Activated T-helper 2 cell treated with anti-CD3 and anti-CD28 coated beads, Interferon-gamma antibody, Interleukin-2, Interleukin-4, amounts not matched to agents 10 μg/mL and 5 μg/mL and 100 μg/mL, durations not matched to agents 14 hours and 24 hours and 36 hours (primary cell): ENCODE measurements at places on chromosomes 5 and 9. TPM values are rescaled to one million over a fixed set of nuclear protein-coding genes. Genes with fewer than 3 reads are reported as not detected.

PAEP gene
- total RNA-seq: not detected in 2 replicates

NR5A1 gene
- total RNA-seq: not detected in 2 replicates

NR6A1 gene
- total RNA-seq: 1.5 and 1.8 TPM in 2 replicates

DNA sequence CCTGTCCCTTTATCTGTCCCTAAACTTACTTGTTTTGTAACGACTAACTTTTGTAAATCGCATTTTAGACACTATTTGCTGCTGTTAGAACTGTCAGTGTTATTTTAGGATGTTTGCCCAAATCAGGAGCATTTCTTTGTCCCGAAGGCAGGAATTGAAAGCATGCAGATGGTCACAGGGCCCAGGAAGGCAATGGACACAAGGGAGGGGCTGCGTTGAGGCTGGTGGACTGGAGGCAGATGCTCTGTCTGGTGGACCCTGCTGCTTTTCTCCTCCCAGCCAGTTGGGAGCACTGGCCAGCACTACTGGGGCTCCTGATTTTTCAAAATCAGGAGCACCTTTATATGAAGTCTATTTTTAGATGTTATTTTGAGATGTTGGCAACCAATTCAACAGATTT, 31.7 kb downstream of the DOCK2 start:
- peaks cover 39% of the 10 kb centered on the region for H3K4me1 ChIP-seq
- peaks cover 41% of the 10 kb centered on the region for H3K36me3 ChIP-seq
- no peaks in the 10 kb centered on the region for H3K27me3 ChIP-seq
- DNase-seq: no peak
- no peak overlapping the region for H3K4me3 ChIP-seq
- no peak overlapping the region for H3K27ac ChIP-seq
